ENCODE measurements at places on chromosomes 2 and 18. TPM values are rescaled to one million over a fixed set of nuclear protein-coding genes. Genes with fewer than 3 reads are reported as not detected.

MSH6 gene
- 105 TPM for total RNA-seq

LYPD1 gene
- not detected for total RNA-seq

HOXD12 gene
- total RNA-seq: not detected

STARD6 gene
- not detected for total RNA-seq

STEAP3 gene
- total RNA-seq: 12.4 TPM

TRIM43 gene
- total RNA-seq: not detected

ICA1L gene
- total RNA-seq: 21.8 TPM

CRACDL gene
- total RNA-seq: 2.9 TPM

DOK6 gene
- total RNA-seq: 4.4 TPM

ATG9A gene
- 30.4 TPM for total RNA-seq

ZCCHC2 gene
- 22.8 TPM for total RNA-seq

COLEC12 gene
- total RNA-seq: 0.78 TPM

FHOD3 gene
- total RNA-seq: 3.5 TPM

ACMSD gene
- total RNA-seq: not detected

CPLX4 gene
- total RNA-seq: not detected

ACOXL gene
- total RNA-seq: 0.23 TPM

CRYGD gene
- total RNA-seq: 2.0 TPM

SERPINB10 gene
- total RNA-seq: not detected

SLC30A3 gene
- total RNA-seq: 0.56 TPM

GCG gene
- total RNA-seq: not detected

IL36G gene
- not detected for total RNA-seq

DNAJB2 gene
- 101 TPM for total RNA-seq

EIF2B4 gene
- total RNA-seq: 28.0 TPM

ANKRD53 gene
- 3.9 TPM for total RNA-seq

DYNAP gene
- not detected for total RNA-seq

SPP2 gene
- total RNA-seq: not detected

DNAJC5G gene
- total RNA-seq: not detected

HOXD13 gene
- not detected for total RNA-seq

ELOA2 gene
- total RNA-seq: not detected

CENPA gene
- not detected for total RNA-seq

STPG4 gene
- total RNA-seq: not detected

QPCT gene
- 0.95 TPM for total RNA-seq

DSG4 gene
- not detected for total RNA-seq

LYPD6B gene
- total RNA-seq: 17.0 TPM

CD8B gene
- 0.48 TPM for total RNA-seq

SERPINB12 gene
- not detected for total RNA-seq

MALL gene
- total RNA-seq: 0.63 TPM

CRYBA2 gene
- not detected for total RNA-seq

CYS1 gene
- total RNA-seq: 8.8 TPM

GRHL1 gene
- 0.18 TPM for total RNA-seq

LRRC30 gene
- not detected for total RNA-seq

MARCHF4 gene
- 0.05 TPM for total RNA-seq

KIAA2012 gene
- 5.2 TPM for total RNA-seq

FTCDNL1 gene
- total RNA-seq: 3.4 TPM

RAB6C gene
- total RNA-seq: 0.08 TPM

RFX8 gene
- 0.32 TPM for total RNA-seq

CAPN14 gene
- 0.23 TPM for total RNA-seq

MOGAT1 gene
- not detected for total RNA-seq

GALNT14 gene
- total RNA-seq: not detected

UGT1A4 gene
- total RNA-seq: not detected

DPYSL5 gene
- 0.11 TPM for total RNA-seq

SP3 gene
- 105 TPM for total RNA-seq

DQX1 gene
- not detected for total RNA-seq

LIMS2 gene
- total RNA-seq: 70.4 TPM

SDC1 gene
- 3.8 TPM for total RNA-seq

TUBA4B gene
- not detected for total RNA-seq

SALL3 gene
- not detected for total RNA-seq
